Right cardiac atrium (tissue), 5 donors: ENCODE measurements at places on chromosomes 6 and 20. TPM values are rescaled to one million over a fixed set of nuclear protein-coding genes. Genes with fewer than 3 reads are reported as not detected.

- peak; percentile 45 for DNase-seq
Observed at GRCh38 chr6:108831104-108831503, 17.1 kb upstream of the ARMC2 start.

GRCh38 chr20:58312836-58313235 lies 3.3 kb downstream of the RAB22A start:
- no peak for DNase-seq

- DNase-seq, result peak; percentile 48
Observed at GRCh38 chr6:327538-328116, 35.3 kb downstream of the DUSP22 start.

- DNase-seq, result no peak
Observed at GRCh38 chr6:14750059-14750661, 495.7 kb upstream of the JARID2 start.

- peak; percentile 47 for DNase-seq
Observed at GRCh38 chr6:137489046-137490005, 4.9 kb downstream of the OLIG3 start.

GRCh38 chr20:973785-974194 lies 28.3 kb downstream of the RSPO4 start:
- DNase-seq, result no peak

- DNase-seq, result no peak
Observed at GRCh38 chr6:140494321-140495108, 1120.1 kb upstream of the CITED2 start.

GRCh38 chr6:125154761-125155135 lies 1.2 kb downstream of the TPD52L1 start:
- DNase-seq, result no peak

The MOCS3 gene
- 2.9 TPM for total RNA-seq

The C4B gene
- total RNA-seq, result 163 TPM

The USP49 gene
- 1.8 TPM for total RNA-seq
